Activated CD8-positive, alpha-beta T cell treated with anti-CD3 and anti-CD28 coated beads for 36 hours (primary cell): ENCODE measurements at places on chromosomes 4 and X. TPM values are rescaled to one million over a fixed set of nuclear protein-coding genes. Genes with fewer than 3 reads are reported as not detected.

The DKK2 gene
- not detected for total RNA-seq

DNA sequence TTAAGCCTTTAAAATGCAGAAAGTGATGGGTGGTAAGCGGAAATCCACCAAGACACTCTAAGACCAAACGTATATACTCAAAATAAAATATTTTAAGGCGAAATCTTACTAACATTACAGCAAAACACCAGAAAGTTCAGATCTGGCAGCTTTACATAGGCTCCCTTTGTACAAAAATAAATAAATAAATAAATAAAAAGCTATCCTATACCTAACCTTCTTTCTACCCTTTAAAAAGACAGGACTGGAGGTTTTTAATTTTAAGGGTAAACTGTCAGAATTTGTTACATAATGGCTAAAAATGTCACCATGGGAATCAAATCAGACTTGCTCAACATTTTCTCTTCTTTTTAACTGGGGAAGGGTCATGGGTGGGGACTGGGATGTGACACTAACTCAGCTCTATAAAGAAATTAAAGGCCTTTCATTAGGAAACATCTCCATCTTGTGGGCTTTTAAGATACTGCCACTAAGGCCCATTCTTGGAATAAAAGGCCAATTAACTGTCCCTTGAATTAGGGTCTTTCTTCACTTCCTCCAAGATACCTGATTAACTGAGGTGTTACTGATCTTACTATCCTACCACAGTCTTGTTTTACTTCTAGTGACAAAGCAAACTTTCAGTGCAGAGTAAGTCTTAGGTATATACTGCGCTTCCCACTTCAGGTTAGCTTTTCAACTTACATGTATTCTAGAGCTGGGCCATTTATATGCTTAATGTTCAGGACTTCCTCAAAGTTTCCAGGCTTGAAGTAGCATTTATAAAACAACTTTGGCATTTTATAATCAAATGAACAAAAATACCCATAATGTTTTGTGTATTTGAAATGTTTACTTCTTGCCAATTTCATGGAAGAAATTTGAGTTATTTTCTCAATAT lies 13.3 kb downstream of the HNRNPD start:
- DNase-seq: no peak

DNA sequence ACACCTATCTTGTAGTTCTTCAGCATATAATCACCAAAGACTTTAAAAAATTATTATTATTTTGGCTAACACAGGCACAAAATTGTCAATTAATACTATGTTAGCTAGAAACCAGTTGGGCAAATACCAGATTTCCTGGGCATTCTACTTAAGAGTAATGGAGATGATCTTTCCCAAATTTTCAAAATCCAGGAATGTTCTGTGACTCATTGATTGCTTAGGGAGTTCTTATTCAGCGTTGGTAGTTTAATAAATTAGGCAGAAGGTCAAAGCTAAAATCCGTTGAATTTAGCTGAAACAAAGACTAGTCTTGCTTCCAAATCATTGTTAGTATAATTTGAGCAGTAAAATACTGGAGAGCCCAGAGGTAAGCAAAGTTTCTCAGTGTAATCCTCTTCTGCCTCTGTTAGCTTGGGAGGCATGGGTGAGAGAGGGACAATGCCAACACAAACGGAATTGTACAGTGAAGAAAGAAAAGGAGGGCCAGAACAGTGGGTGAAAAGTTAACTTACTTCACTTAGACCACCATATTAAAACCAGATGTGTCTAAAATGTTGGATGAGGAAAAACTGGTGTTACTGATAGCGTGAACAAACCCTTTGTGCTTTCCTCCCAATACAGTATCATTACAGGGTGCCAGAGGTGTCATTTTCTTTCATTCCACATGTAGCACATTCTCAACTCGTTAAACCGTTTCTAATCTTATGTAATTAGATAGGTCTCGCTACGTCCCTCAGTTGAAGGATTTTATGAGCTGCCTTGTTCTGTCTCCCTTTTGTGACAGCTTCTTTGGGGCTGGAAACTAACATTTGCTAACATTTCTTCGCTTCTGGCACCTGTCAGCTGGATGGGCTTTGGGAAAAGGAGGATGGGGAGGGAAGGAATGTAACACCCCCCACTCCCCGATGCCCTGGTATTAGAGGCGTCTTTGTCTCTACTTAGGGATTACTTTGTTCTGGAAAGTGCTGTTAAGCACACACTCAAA lies 87.4 kb upstream of the CITED1 start:
- no peak for DNase-seq

- peak; percentile 9 for DNase-seq
These were observed 54.2 kb downstream of the TMA16 start for GRCh38 chr4:163548481-163549243.

DNA sequence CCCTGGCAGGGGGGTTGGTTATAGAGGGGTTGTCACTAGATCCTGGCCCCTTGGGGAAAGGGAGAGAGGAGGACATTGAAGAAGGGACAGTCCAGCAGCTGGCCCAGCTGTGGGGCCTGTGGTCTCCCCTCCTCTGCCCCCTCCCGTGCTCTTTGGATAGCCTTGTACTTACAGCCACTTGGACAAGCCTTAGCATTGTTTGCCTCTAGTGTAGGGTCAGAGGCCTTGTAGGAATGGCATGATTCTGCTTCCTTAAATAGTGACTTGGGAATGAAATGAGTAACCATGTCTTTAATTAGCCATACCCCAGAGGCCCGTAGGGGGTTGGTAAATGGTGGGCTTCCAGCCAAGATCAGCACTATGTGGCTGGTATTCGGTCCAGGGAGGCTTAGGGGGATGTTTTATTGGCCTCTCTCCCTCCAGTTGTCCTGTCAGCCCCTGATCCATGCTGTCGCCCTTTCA lies 230.6 kb downstream of the PTTG2 start:
- DNase-seq: no peak

- DNase-seq: no peak
These were observed 531.2 kb downstream of the GALNTL6 start for GRCh38 chr4:172344308-172344938.

- DNase-seq: no peak
These were observed 396.6 kb downstream of the MAPK10 start for GRCh38 chr4:85963231-85963630.
